Brain (organoid and tissue), 16 donors: ENCODE measurements at places on chromosomes 12 and 14.

DNA sequence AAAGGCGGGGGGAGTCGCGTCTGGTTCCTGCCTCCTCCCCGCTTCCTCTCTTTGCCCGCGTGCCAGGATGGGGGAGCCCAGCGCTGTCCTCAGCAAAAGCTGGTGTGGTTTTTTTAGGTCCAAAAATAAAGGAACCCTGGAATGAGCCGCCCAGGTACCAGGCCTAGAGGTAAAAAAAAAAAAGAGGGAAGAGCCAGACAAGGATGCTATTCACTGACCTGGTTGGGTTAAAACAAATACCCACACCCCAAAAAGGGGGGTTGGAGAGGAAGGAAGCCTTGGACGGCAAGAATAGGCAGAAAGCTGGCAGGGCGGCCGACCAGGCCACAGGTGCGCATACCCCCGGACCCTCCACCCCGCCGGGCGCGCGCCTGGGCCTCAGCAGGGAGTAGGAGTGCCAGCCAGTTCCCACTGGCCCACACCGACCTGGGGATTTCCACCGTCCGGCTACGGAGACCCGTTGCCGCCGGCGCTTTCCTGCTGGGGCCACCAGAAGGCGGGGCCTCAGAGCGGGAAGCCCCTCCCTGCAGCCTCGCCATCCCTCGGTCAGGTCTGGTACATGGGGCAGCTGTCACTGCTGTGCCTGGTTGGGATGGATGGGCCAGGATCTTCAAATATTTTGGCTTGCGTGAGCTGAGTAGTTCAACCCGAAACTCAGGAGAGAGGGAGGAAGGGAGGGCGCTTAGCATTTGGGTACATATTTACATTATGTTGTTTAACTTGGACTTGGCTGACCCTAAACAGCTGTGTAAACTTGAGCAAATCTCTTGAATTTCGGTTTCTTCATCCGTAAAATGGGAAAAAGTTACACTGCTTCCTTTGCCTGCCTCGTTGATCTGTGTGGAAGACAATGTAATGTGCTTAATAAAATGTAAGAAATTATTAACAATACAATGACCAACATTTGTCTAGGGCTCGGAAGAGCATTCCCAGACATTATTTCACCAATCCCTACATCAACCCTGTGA lies 5.4 kb upstream of the IRF2BPL start:
- peak; percentile 60 for DNase-seq

DNA sequence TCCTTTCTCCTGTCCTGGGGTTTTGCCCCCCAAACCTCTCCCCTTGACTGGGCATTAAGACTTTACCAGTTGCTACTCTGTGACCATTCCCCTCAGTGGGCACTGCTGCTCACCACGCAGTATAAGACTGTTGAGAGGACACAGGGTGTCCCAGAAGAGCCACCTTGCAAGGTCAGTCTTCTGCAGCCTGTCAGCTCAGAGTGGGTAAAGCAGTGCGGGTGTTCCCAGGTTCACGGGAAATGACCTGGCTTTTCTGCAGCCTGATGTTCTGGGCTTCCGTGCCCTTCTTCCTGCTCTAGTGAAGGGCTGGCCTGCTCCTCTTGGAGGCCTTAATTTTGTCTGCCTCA lies 34.2 kb downstream of the KCNA1 start:
- no peak for DNase-seq

- peak; percentile 26 for DNase-seq
These were observed 745 bp downstream of the PCK2 start for GRCh38 chr14:24094841-24095270.

- peak; percentile 47 for DNase-seq
These were observed 505 bp upstream of the DENND5B start for GRCh38 chr12:31591380-31591901.

DNA sequence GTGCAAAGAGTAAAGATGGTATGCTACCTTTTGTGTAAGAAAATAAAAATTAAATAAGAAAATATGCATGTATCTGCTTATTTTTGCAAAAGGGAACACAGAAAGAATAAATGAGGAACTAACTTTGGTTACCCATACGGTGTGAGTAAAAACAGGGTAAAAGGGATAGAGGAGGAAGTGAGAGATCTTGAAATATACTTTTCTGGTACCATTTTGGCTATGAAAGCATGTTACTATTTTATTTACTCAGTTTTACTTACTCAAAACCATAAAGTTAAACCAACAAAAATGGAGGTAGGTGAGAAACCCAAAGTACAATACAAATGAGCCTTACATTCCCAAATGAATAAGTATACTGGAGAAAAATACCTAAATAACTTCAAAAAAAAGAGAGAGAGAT lies 122.0 kb upstream of the EGLN3 start:
- no peak for DNase-seq

GRCh38 chr12:29563071-29563470 lies 65.6 kb upstream of the OVCH1 start:
- DNase-seq, result peak; percentile 69

- no peak for DNase-seq
These were observed 52.4 kb upstream of the CDKN3 start for GRCh38 chr14:54344445-54344844.

DNA sequence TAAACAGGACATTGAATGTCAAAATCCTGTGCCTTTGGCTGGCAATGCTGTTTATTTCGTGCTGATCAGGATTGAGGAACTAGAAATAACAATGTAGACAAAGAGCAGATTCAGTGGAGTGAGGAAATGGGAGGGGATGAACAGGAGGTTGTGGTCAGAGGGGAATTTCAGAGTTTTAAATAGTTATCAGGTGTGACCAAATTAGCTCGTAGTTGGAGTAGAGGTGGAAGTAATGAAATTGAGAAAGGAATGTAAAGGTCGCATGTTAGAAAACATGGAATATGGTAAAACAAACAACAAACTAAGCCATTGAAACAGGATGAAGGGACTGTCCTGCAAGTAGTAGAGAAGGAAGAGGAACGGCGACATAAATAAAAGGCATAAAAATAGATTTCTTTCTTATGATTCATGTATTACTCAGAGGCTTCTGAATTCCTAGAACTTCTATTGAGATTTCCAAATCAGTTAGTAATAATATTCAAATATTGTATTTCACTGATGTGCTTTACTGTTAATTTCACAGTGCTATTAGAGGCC lies 9.5 kb upstream of the SAV1 start:
- no peak for DNase-seq

- peak; percentile 89 for DNase-seq
These were observed at the start of gene CRIP2 for GRCh38 chr14:105474483-105475268. Gene CRIP2, plus strand, starts transcription at chr14:105474821. Its CDS starts 42 bp downstream, at chr14:105474863.

GRCh38 chr12:98845957-98846356 lies 200.9 kb downstream of the APAF1 start:
- DNase-seq, result no peak

- DNase-seq, result peak; percentile 87
These were observed 15.5 kb upstream of the NEMF start for GRCh38 chr14:49867831-49868719.
